ENCODE measurements at places on chromosomes 2 and 18. TPM values are rescaled to one million over a fixed set of nuclear protein-coding genes. Genes with fewer than 3 reads are reported as not detected.

DNA sequence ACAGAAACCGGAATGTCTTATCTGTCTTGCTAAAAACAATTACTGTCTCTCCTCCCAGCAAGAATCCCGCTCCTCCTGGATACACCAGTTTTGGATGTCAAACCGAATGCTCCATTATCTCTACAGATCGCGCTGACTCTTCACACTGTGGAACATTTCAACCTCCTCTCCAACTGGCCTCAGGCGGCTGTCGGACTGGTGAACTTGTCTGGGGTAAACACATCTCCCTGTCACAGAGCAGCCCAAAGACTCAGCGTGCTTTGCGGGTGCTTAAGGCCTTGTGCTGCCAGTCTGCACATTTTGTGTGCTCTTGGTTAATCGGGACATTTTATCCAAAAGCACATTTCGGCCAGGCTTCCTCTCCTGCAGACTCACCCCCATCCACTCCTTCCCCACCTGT, 173.1 kb downstream of the ICOS start:
- DNase-seq, result no peak

DNA sequence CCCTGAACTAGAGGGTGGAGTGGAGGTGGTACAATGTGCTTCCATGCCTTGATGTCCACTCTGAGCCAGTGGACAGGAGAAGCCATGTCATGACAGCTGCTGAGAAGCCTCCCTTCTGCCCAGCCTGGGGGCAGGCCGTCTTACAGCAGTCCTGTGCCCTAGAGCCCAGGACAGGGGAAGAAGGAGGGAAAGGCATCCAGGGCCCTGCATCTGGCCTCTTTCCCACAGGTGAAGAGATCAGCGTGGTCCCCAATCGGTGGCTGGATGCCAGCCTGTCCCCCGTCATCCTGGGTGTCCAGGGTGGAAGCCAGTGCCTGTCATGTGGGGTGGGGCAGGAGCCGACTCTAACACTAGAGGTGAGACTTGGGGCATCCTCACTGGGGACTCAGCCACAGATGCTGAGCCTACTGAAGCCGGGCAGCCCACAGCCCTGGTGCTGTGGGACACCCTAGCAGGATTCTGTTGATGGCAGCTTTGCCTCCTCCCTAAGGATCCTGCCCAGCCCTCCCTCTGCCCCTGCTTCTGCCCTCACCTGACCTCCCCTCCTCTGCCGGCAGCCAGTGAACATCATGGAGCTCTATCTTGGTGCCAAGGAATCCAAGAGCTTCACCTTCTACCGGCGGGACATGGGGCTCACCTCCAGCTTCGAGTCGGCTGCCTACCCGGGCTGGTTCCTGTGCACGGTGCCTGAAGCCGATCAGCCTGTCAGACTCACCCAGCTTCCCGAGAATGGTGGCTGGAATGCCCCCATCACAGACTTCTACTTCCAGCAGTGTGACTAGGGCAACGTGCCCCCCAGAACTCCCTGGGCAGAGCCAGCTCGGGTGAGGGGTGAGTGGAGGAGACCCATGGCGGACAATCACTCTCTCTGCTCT, 3.1 kb downstream of the IL36RN start:
- no peak for DNase-seq

DNA sequence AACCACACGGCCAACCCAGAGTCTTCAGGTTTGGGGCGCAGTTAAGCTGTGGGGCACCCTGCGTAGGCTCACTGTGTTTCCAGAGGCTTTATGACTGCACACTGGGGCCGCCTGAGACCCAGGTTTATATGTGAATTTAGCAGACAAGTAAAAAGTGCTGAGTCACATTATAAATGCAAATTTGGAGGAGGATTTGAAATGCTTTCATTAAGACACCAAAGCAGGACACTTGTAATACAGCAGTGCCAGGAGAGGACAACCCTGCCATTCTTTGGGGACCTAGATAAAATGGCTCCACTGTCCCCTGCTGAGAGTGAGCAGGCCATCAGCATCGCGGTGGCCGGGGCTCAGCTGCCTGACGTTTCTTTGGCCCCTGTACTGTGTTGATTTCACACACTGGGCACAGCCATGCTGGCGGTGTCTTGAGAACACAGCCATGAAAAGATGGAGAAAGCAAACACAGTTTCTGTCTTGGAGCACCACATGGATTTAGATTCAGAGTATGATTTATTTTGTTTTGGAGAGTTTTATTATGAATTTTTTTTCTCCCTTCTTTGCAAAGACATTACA, 10.2 kb downstream of the ACKR3 start:
- no peak for DNase-seq

Gene ITGA4
- polyA plus RNA-seq, result 25.6 TPM
